KBM-7 (cell line): ENCODE measurements at places on chromosomes 3 and 15.

GRCh38 chr15:35713733-35714132, 167.8 kb upstream of the DPH6 start:
- DNase-seq, result no peak

- no peak for DNase-seq
Measured at GRCh38 chr3:38022301-38022700, 7.1 kb downstream of the PLCD1 start.

- peak; percentile 27 for DNase-seq
Measured at GRCh38 chr3:110814170-110815007, 257.2 kb upstream of the NECTIN3 start.

GRCh38 chr15:94503293-94503692, 271.9 kb downstream of the MCTP2 start:
- no peak for DNase-seq

DNA sequence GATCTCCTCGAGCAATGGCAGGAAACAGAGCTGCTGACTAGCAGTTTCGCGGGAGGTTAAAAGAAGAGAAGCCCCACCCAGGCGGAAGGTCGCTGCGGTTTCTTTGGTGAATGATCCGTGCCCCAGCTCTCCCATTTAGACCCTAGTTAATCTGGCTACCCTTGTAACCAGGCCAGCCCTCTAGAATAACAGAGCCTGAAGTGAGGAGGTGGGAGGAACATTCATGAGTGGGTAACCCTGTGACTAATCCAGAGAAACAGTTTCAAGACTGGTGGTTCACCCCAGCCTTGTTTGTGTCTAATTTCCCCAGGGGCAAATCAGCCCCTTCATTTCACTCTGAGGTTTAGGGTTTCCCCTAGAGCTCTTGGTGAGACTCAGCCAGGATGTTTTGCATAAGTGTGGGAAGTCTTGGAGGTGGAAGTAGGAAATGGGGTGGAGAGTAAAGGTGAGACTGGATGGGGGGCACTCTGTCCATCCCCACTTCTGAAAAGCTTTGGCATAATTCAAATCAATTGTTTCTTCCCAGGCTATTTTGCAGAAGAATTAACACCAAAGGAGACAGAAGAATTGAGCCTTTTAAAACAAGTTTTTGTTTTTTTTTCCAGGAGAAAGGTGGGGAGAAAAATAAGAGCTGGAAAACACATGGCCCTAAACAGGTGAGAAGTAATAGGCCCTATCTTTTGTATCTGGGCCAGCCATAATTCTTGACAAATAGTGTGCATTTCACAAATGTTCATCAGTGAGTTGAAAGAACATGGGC, 303.1 kb downstream of the RPLP1 start:
- DNase-seq, result peak; percentile 70

DNA sequence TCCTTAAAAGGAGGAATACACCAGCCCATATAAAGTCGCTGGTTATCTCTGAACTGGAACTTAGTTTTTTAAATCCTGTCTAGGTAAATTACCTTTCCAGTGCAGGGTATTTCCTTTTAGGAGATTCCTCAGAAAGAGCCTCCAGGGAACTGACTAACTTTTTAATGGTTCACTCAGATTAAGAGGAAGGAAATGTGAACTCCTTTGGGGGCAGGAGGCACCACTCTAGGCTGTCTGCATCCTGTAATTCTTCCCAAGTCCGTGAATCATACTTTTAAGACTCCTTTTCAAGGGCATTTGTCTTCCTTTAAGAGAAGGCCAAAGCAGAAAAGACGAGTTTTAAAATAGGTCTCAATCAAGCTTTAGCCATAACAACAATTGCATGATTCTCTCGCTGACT, 871.2 kb upstream of the NR2F2 start:
- no peak for DNase-seq

GRCh38 chr3:53865732-53866499, 16.0 kb downstream of the ACTR8 start:
- no peak for DNase-seq

GRCh38 chr15:85584872-85585271, 204.5 kb downstream of the AKAP13 start:
- no peak for DNase-seq

- DNase-seq, result no peak
Measured at GRCh38 chr3:34687671-34688070, 889.2 kb downstream of the PDCD6IP start.

GRCh38 chr3:46438831-46439230, 25.9 kb downstream of the LTF start:
- DNase-seq, result peak; percentile 75

GRCh38 chr3:81909796-81910195, 148.4 kb upstream of the GBE1 start:
- no peak for DNase-seq

DNA sequence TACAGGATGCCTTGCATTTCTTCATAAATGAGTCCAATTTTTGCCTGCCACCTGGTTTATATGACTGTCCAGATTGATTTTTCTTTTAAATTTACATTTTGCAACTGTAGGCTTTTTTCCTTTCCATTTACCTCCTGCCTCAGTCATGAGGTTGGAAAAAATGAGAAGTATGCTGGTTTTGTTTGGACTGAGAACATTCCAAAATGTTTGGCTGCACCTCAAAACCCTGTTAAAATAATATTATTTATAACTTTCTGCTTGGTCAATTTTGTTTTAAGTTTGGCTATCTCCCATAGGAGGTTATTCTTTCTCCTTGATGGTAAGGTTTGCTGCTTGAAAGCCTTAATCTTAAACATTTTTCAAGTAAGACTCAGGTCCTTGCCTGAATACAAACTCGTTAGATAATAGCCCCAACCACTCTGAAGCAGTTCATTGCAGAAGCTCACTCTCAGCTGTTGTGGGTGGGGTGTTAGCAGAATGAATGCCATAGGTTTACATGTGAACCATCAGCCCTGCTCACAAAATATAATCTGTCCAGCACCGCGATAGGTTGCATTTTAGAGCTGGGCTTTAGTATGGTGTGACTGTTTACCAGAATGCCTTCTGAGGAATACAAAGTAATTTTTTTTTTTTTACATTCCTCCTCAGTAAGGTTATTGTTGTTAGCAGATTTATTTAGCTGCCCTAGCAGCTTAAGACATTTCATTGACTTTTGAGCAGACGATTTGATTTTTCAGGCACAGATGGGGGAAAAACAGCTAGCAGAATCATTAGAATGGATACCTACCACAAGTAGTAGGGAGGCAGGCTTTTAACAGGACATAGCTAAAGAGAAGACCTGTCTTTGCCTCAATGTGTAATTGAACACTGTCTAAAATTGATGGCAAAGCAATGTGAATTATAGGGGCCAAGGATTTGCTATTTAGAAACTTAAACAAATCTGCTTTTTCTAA, 630.8 kb upstream of the KCNMB2 start:
- DNase-seq, result no peak

DNA sequence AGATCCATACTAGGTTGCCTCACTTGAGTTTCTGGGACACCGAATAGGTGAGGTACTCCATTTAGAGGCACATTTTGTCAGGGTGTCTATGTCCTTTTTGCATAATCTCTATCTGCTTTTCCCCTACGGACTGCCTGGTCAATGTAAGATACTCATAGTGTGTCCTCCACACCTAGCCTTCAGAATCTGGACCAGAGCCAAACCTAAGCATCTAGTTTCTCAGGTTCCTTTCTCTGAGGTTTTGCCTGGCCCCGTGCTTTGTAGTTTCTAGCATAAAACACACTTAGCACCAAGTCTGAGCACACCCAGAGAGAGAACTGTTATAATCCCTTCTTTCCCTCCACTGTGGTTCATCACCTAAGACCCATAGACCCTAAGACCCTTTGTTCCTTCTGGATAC, 105.9 kb upstream of the MLF1 start:
- DNase-seq, result no peak

DNA sequence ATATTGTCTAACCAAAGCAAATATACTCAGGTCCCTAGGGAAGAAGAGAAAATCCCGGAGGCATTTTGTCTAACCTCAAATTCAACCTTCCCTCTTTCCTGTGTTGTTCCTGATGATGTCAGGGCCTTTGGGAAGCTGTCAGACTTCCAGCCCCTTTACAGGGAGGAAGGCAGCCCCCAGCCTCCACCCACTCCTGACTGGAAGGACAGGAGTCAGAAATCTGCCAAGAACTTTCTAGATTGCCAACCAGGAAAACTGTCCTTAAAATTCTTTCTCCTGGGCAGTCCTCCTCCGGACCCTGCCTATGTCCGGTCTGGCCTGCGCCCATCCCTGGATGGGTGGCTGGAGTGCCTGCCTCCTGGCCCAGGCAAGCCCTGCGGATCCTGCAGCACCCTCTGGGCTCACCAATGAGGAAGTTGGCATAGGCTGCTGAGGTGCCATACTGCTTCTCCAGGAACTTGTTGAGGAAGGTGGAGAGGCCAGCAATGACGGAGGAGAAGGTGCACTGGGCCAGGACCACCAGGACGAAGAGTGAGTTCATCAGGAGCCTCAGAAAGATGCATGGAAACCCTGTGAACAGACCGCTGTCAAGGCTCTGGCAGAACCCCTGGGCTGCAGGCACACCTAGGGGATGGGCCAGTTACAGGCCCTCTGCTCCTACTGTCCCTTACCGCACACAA, 52.6 kb upstream of the RAB6B start:
- no peak for DNase-seq

DNA sequence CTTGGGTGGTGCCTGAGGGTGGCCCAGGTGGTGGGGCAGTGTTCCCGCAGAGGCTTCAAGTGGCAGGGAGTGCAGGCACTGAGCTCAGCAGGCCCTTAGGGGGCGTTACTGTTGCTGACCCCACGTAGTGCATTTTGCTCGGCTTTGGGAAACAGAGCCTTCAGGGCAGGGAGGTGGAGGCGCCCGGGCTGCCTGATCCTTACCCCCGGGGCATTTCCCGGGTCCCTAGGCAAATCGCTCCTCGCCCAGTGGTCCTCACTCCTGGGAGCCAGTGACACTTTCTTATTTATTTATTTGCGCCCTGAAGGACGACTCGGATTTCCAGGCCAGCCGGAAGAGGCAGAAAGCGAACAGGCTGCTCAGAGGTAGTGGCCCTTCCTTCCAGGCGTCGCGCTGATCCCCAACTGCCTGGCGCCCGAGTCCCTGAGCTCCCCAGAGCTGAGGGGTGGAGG, 10.1 kb upstream of the FOXB1 start:
- no peak for DNase-seq

DNA sequence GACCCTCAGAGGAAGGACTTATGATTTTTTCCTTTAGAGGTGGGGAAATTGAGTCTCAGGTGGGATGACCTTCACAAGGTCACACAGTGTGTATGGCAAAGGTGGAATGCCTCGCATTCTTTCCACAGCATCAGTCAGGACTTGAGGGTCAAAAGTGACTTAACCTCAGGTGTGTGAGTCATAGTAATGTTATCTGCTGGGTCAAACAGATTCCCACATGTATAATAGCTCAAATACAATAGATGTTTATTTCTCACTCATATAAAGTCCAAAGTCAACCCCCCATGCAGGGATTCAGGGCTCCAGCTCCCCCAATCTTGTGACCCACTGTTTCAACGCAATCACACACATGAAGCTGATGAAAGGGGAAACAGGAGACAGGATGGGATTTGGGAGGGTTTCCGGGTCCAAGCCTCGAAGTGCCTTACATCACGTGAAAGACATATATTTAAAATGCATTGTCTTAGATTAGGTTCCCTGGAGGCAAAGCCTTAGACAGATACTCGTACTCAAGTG, 34.0 kb upstream of the CCDC174 start:
- no peak for DNase-seq

DNA sequence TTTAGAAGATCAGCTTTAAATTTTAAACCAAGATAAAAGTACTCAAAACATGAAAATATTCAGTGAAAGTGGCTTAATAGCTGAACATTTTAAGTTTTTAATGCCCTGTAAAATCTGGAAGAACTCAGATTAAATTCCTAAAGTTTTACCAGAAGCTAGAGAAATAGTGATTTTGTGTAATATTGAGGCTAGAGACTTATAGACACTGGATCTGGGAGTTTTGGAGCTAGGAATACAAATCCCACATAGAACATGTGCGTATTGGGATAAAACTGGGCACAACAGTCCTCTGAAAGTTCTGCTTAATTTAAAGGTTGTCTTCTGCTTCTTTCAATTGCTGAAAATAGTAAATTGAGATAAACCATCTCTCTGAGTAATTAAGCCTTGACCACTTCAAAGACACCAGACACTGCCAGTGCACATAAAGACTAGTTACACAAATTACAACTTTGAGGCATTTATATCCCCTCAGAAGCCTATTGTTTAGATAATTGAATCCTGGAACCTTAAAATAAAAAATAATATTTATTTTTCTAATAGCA, 1382.5 kb downstream of the OTOL1 start:
- DNase-seq, result no peak

GRCh38 chr3:54871867-54872266, 56.0 kb downstream of the LRTM1 start:
- no peak for DNase-seq

DNA sequence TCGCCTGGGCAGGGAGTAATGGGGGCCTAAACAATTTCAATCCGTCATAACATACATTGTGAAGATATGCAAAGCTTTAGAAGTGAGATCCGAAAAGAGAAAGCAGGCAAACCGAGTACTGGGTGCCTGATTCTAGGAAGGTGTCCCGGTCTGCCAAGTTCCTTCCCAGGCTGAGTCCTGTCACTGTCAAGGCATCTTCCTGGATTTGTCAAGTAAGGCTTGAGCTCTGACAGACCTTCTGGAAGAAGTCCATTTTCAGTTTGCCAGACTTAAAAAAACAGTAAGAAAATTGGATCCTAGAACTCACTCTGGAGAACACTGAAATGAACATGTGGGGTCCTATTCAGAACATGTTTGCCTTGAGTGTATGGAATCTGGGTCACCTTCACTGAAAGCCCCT, 253.9 kb downstream of the RORA start:
- no peak for DNase-seq

- DNase-seq, result no peak
Measured at GRCh38 chr3:11172096-11172690, 17.9 kb downstream of the HRH1 start.

- no peak for DNase-seq
Measured at GRCh38 chr3:158702815-158703481, 29.3 kb downstream of the RARRES1 start.

- no peak for DNase-seq
Measured at GRCh38 chr3:1117843-1118473, 25.1 kb downstream of the CNTN6 start.

- no peak for DNase-seq
Measured at GRCh38 chr3:48697952-48698351, 12.2 kb upstream of the NCKIPSD start.

DNA sequence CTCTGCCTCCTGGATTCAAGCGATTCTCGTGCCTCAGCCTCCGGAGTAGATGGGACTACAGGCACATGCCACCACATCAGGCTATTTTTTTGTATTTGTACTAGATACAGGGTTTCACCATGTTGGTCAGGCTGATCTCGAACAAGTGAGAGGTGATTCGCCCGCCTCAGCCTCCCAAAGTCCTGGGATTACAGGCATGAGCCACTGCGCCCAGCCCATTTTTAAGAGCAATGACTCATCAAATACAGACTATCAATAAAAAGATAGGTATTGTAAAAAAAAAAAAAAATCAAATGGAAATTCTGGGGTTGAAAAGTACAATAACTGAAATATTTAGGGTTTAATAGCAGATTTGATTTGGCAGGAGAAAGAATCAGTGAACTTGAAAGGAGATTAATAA, 129.0 kb downstream of the TJP1 start:
- no peak for DNase-seq

GRCh38 chr3:100993309-100993708, at the start of gene ABI3BP:
TSS of gene ABI3BP (minus strand) at chr3:100993421. CDS start at chr3:100993384, 37 bp downstream.
- no peak for DNase-seq

GRCh38 chr3:107520535-107520934, 2.2 kb upstream of the BBX start:
- no peak for DNase-seq
